ENCODE measurements at places on chromosomes 11 and 22.

GRCh38 chr11:65506772-65507505 is 8.1 kb downstream of the MALAT1 start:
- DNase-seq = no peak

- DNase-seq = no peak
Observed at GRCh38 chr11:128985880-128986279, 43.2 kb upstream of the TP53AIP1 start.

DNA sequence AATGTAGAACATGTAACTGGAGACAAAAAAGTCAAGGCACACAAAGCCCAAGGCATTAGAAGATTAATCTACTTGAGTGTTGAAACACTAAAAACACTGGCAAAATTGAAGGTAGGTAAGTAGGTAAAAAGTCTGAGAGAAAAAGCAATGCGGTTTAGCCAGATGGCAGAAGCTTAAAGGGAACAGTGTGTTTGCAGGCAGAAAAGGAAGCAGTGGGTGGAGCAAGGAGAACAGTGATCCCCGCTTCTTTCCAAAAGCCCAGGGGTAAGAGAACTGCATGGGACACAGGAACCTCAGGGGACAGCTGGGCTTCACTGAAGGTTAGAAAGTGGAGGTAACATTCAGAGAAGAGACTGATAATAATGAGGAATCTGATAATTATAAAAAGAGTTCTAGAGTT is 16.0 kb downstream of the MRE11 start:
- DNase-seq = no peak

GRCh38 chr11:116240710-116241109 is 532.1 kb downstream of the BUD13 start:
- no peak for DNase-seq

- no peak for DNase-seq
Observed at GRCh38 chr11:93039531-93040240, 70.2 kb downstream of the MTNR1B start.

- DNase-seq = no peak
Observed at GRCh38 chr11:61045271-61045670, 57.0 kb upstream of the CD5 start.

- peak; percentile 68 for DNase-seq
Observed at GRCh38 chr11:46242952-46243795, 34.3 kb upstream of the CREB3L1 start.

DNA sequence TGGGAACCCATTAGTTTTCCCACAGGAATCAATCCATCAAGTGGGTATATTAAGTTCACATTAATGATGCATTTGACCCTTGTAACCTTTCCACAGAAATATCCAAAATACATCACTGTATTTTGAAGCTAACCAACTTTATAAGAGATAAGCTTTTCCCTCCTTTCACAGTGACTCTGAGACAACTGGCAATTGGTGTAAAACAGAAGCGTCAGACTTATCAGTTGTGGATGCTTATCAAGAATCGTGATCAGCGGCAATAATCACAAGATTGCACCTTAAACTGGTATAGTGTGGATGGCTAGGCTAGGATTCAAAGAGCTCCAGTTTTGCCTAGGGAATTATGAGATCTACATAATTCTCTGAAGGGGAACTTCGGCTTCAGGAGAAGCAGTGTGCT is 73.1 kb downstream of the USP35 start:
- DNase-seq = no peak

GRCh38 chr11:35035894-35036408 is 103.0 kb upstream of the CD44 start:
- no peak for DNase-seq

GRCh38 chr11:115894176-115894575 is 390.0 kb upstream of the CADM1 start:
- no peak for DNase-seq

- no peak for DNase-seq
Observed at GRCh38 chr11:61862714-61863547, 28.4 kb downstream of the FADS3 start.

- DNase-seq = no peak
Observed at GRCh38 chr22:49548356-49549202, 279.1 kb downstream of the BRD1 start.

GRCh38 chr11:78200553-78200952 is 11.8 kb downstream of the USP35 start:
- DNase-seq = no peak

DNA sequence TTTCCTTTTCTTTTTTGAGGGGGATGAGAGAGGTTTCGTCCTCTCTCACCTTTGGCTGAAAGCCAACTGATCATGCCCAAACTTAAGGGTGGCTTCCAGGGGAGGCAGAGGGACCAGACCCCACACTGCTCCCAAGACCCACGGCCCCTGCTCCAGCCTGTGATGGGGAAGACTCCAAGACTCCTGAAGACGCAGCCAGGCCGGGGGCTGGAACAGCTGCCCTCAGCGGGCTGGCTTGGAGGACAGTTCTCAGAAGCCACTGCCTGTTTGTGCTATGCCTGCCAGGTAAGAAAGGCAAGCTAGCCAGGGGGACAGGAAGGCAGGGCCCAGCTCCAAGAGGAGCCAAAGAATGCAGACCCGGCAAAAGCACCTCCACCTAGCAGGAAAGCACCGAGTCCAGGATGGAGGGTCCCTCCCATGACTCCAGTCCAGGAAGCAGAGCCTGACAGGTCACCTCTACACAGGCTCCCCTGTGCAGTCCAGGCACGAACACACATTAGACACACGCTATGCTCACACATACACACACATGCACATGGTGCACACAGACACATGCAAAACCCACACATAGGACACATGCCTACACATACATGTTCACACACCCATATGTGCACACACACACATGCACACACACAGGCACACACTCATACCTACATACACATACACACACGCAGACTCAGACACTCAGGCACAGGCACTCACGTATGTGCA is 31.3 kb downstream of the GNB1L start:
- DNase-seq = no peak

- no peak for DNase-seq
Observed at GRCh38 chr11:71936825-71937224, 8.0 kb downstream of the RNF121 start.

DNA sequence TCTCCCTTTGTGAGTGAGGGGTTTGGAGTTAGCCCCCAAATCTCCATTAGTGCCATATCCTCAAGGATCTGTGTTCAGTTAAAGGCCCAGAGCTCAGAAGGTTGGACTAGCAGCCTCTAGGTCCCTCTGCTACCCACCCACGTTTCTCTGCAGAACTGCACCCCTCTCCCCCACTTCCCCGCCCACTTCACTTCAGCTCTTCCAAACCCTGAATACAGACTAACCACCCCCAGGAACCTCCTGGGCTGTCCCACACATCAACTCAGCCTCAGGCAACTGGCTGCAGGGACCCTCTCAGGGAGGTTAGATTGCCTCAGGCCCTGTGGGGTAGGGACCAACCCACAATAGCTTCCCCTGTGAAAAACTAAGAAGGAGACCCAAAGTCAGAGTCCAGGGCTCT is 840 bp downstream of the VPREB3 start:
- DNase-seq = no peak

- DNase-seq = no peak
Observed at GRCh38 chr11:59776210-59777066, 21.3 kb downstream of the STX3 start.

GRCh38 chr11:66336234-66337102 is at the start of gene RIN1:
RIN1 (minus strand) TSS chr11:66336434; CDS start chr11:66336402, 32 bp downstream.
- no peak for DNase-seq

DNA sequence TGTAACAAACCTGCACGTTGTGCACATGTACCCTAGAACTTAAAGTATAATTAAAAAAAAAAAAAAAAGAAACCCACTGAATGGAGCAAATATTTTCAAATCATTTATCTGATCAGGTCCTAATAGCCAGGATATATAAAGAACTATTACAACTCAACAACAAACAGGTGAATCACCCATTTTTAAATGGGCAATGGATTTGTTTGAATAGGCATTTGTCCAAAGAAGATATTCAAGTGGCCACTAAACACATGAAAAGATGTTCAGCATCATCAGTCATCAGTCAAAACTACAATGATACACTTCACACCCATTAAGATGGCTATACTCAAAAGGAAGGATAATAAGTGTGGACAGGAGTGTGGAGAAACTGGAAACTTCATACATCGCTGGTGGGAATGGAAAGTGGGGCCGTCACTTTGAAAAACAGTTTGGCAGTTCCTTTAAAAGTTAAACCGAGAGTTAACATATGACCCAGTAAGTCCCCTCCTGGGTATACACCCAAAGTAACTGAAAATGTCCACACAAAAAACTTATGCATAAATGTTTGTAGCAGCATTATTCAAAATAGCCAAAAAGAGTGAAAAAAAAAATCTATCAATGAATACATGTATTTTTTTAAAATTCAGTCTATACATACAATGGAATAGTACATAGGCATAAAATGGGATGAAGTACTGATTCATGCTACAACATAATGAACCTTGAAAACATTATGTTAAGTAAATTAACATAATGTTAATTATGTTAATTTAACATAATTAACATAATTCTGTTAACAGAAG is 53.1 kb downstream of the ARRB1 start:
- DNase-seq = no peak
